Activated T-helper 1 cell treated with anti-CD3 and anti-CD28 coated beads, Interleukin-2, amount 50 U/mL, for 16 hours (primary cell): ENCODE measurements at places on chromosomes 4 and X.

GRCh38 chrX:57289089-57289488 is 2.6 kb downstream of the FAAH2 start:
- DNase-seq, result no peak

- DNase-seq, result no peak
Measured at GRCh38 chrX:105973387-105973739, 65.2 kb downstream of the SERPINA7 start.

DNA sequence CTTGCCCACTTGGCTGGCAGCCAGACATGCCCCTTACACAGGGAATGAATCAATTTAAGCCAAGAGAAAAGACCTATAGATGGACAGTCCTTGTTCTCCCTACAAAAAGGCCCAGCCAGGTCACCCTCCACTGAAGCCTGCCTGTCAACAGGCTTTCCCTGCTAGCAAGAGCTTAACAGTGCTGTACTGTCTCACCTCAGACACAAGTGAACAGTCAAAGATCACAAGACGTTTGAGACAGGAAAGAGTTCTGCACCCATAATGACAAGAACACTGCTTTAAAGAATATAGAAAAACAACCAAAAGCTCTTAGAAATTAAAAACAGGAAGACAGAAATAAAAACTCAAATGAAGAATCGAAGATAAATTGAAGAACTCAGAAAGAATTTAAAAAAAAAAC is 4.6 kb downstream of the RNF175 start:
- no peak for DNase-seq

DNA sequence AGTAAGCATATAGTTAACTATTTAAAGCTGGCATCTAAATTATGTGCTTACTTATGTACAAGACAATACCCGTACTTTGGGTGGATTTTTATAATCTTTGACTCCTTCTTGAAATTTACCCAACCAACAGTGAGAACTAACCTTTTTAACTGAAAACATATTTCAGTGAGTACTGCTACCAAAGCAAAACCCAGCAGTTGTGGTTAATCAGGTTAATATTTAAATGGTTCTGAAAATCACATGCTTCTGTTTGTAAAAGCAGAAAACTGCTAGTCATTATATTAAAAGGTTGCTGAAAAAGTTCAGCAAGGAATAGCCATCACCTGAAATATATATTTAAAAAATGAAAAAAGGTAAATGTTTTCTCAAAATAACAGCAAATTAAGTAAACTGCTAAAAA is 20.0 kb downstream of the UBE2D3 start:
- no peak for DNase-seq

- DNase-seq, result no peak
Measured at GRCh38 chr4:88216395-88216794, 58.0 kb upstream of the ABCG2 start.

- no peak for DNase-seq
Measured at GRCh38 chrX:69365349-69365748, 138.8 kb upstream of the NALF2 start.

- no peak for DNase-seq
Measured at GRCh38 chr4:147409350-147409749, 71.5 kb upstream of the EDNRA start.

DNA sequence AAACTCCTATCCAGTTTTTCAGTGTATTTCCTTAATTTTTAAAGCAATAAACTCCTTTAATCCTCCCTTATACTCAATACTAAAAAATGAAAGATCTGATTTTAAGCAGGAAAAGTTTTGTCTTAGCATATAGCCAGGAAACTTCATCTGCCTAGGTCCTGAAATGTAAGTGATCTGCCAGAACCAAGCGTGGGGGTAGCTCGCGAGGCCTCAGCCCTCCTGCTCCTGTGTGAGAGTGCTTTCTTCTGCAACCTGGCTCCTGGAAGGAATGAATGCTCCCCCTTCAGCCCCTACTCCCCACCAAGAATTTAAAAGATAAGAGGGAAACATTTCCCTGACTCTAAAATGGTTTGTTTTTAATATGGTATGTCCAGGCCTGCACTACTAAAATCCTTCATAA is 160.1 kb downstream of the CBR4 start:
- no peak for DNase-seq

DNA sequence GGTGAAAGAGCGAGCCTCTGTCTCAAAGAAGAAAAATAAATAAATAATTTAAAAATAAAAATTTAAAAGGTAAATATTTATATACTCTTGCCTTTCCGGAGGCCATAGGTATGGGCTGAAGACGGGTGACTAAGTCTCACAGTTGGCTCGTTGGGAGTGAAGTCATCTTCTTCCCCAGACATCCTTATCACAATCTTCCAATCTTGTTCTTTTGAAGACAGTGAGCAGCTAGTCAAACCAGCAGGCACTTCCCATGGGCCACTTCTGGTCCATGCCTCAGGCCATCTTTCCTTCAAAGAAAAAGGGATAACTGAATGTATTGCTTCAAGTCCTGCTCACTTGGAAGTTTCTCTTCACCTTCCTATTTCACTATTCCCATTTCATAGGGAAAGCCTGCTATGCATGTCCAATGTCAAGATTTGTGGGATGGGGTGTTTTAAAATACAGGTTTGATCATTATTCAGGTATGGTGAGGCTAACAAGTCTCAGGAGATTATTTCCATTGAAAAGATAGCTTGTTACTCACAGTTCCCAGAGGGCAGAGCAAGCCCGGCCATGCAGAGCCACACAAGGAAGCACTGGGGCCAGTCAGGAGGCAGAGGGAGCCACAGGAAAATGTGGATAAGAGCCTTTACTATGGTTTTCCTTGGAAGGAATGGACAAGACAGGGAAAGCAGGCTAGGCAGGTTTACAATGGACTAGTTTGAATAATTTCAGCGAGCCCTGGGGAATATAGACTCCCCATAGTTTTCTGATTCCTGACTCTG is 33.3 kb upstream of the VCX2 start:
- DNase-seq, result no peak

DNA sequence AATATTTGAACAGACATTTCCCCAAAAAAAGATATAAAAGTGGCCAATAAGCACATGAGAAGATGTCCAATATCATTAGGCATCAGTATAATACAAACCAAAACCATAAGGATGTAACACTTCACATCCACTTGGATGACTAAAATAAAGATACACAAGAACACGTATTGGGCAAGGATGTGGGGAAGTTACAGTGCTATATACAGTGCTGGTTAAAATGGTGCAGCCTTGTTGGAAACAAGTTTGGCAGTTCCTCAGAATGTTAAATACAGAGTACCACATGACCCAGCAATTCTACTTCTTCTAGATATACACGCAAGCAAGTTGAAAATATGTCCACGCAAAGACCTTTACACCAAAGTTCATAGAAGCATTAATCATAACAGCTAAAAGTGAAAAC is 58.9 kb downstream of the HAUS3 start:
- no peak for DNase-seq

DNA sequence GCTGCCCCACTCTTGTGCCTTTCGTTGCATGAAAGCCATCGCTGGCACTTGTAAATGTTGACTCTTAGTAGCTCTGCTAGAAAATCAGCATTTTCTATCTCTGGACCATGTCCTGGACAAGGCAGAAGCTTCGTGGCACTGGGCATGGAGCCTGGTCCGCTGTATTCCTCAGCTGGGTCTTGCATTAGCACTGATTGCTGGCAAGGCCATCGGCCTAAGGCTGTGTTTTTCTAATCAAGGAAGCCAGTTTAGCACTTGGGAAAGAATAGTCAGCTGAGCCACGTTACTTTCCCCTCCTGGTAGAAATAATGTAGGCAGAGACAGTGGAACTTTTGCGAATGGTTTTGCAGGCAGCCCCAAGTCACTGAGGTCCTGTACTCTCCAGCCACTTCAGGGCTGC is 180.2 kb upstream of the EOLA2 start:
- DNase-seq, result no peak

DNA sequence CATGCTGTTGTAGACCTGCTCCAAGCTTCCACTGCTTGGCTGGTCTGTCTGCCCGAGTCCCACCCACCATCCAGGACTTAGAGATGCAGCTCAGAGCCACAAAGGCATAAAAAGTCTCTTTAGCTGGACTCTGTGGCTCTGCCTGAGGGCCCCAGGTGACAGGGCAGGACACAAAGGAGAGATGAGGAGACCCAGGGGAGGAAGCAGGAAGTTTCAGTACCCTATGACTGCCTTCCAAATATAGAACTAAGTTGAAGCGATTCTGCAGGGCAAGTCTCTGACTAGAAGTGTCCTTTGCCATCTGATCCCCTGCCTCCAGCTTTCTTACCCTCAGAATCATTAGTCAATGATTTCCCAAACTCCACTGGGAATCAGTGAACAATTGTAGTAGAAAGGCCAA is 11.2 kb upstream of the CXCR3 start:
- no peak for DNase-seq

GRCh38 chrX:123223859-123224258 is 39.8 kb downstream of the GRIA3 start:
- no peak for DNase-seq

- no peak for DNase-seq
Measured at GRCh38 chr4:145011636-145012035, 86.4 kb downstream of the ANAPC10 start.

GRCh38 chr4:141731481-141731880 is 95.1 kb downstream of the IL15 start:
- DNase-seq, result no peak

DNA sequence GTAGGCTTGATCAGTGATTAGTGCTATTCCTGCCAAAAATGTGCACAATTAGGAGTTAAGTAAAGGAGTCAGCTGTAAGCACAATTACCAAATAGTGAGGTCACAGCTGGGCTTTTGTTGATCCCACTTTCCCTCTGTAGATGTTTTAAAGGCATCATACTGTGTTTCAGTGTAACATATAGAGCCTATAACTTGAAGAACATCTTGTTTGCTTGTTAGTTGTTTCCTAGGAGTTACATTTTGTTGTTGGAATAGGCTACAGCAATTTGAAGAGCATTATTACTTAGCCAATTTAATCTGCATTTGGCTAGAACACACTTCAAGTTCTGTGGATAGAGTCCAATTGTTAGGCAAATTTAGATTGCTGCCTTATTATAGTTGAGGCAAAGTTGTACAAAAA is 210.7 kb upstream of the MAD2L1 start:
- DNase-seq, result no peak

GRCh38 chr4:93746031-93746430 is 82.5 kb upstream of the ATOH1 start:
- no peak for DNase-seq

- DNase-seq, result no peak
Measured at GRCh38 chrX:131277543-131278136, 11.5 kb downstream of the IGSF1 start.

DNA sequence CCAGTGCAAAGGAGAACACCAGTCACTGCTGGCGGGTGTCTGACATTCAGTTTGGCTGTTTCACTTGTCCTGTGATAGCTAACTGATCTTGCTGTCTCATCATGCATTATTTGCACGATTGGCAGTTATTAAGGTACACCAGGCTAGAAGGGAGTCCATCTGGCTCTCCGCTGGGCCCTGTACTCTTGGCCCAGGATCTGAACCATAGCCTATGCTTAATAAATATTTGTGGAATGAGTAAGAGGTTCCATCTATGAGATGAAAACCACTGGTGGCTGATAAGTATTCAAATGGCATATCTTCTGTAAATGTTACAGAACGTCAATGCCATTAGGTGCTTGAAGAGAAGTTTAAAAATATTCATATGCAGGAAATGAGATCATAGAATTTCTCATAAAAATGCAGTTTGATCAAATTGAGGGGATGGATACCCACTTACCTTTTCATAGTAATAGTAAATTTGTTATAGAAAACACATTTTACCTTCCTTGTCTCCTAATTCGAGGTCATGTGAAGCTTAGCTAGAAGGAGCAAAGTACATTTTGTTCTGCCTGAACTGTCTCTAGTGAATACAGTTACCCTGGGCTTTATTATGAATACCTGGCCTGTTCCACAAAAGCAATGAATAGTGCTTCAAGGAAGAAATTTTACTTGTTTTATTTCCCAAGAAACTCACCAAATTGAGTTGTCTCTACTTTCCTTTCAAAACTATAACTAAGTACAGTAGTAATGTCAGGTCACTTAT is 213.5 kb downstream of the CBR4 start:
- DNase-seq, result no peak

DNA sequence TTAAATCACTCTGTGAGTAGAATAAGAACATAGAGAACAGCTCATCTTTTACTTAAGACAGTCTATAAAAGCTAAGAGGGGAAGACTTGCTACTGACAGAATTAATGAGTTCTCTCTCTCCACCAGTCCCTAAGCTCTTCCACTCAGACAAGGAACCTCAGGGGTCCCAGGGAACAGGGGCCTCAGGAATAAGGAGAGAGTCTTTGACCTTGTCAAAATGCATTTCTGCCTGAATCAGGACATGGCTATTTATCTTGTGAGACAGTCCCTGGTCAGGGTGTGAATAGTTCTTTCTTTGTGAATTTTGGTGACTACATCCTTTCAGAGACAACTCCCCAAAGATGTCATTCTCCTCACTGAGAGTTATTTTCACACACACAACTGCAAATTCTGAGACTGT is 218.7 kb upstream of the HS3ST1 start:
- DNase-seq, result no peak

DNA sequence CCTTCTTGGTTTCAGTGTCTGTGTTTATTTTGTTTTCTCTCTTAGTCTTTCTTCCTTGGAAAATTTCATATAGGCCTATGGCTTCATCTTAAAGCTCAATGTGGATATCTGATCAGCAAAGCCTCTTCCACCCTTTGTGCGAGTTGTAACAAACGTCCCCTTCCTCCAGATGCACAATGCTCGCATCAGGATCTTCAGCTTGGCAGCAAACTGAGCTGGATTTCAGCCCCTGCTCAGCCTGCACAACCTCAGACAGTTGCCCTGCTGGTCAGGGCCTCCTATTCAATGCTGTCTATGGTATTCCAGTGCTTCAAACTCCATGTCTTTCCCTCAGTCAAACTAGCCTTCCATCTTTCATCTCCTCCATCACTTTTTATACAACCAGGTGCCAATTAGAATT is 309.4 kb downstream of the ARHGAP24 start:
- DNase-seq, result no peak

- DNase-seq, result no peak
Measured at GRCh38 chr4:114562176-114562904, 36.3 kb upstream of the UGT8 start.

GRCh38 chr4:139800082-139800481 is 134.5 kb downstream of the MGST2 start:
- DNase-seq, result no peak

GRCh38 chrX:13770013-13770535 is 35.5 kb downstream of the OFD1 start:
- DNase-seq, result no peak

DNA sequence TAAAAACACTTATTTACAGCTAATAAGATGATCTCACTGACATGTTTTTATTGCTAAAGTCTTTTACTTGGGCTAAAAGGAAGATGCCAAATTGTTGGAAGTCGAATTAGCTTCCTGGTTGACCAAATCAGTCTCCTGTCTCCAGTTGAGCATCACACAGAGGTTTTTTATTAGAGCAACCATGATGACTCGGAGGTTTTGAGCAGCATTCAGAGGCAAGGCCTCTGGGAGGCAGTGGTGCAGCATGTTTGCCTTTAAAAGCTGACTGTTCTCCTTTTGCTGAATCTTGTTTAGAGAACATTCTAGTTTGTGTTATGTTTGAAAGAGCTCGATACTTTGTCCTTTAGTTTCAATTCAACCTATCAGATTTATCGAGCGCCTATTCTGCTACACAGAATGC is 2.1 kb downstream of the UCHL1 start:
- DNase-seq, result no peak

- no peak for DNase-seq
Measured at GRCh38 chr4:15020502-15021286, 18.4 kb downstream of the CPEB2 start.
